ENCODE measurements at places on chromosomes 13 and 19.

GRCh38 chr13:82925114-82925513 is 957.2 kb downstream of the SLITRK1 start:
- DNase-seq = no peak

DNA sequence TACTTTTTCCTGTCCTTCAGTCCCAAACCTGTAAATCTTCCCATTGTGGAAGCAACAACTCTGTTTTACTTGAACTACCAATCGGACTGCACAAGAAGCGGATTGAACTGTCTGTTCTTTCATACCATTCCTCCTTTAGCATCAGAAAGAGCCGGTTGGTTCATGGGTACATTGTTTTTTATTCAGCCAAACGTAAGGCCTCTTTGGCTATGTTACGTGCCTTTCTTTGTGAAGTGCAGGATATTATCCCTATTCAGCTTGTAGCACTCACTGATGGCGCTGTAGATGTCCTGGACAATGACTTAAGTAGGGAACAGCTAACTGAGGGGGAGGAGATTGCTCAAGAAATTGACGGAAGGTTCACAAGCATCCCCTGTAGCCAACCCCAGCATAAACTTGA is 60.3 kb downstream of the ARHGAP35 start:
- no peak for DNase-seq

DNA sequence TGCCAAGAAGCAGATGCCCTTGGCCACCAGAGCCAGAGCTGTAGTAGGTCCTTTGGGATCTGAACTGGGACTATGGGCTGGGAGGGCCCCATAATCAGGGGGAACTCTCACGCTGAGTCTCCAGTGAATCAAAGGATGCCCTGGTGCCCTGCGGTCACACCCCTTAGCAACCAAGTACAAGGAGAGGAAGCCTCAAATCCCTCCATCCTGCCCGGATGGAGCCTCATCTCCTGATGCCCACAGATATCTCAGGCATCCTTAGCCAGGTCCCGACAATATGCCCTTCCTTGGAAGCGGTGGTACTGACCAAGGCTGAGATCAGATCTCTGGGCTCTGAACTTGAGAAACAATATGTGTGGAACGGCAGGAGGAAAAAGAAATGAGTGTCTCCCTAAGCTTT is 1.7 kb downstream of the PLEKHA4 start:
- no peak for DNase-seq

GRCh38 chr19:940591-941291 is 14.9 kb downstream of the ARID3A start:
- DNase-seq = peak; percentile 98

GRCh38 chr13:25170554-25171111 is 1.5 kb downstream of the AMER2 start:
- peak; percentile 42 for DNase-seq

DNA sequence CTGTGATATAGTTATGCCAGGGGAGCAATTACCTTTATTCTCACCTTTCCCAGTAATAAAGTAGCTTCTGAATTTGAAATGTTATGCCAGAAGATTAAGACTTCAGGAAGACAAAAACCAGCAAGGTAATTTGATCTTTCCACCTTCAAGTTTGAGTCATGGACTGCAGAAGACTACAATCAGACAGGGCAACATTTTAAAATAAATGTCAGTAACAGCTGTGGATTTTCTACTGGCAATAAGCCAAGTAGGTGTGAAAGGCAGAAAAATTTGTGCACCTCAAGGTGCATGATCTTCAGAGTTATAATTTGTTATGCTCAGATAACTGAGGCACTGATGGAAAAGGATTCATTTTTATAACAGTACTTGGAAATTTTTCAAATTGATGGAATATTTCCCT is 54.9 kb downstream of the SLITRK1 start:
- peak; percentile 67 for DNase-seq

DNA sequence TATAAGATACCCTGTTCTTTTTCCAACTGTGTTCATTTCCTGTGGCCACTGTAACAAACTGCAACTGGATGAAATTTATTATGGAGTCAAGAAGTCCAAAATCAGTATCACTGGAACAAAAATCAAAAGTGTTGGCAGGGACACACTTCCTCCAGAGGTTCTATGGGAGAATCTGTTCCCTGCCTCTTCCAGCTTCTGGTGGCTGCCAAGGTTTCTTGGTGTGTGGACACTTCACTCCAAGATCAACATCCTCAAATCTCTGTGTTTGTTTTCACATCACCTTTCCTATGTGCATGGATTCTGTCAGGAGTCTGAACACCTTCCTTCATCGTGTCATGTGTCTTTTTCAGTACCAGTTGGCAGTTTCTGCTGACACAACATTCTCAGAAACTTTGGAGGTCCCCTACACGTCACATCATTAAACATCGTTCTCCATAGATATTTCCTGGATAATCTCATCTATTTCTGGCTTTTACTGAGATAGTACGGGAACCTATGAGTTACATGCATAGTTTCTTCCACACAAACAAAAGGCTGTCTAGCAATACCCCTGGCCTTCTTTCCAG is 15.2 kb upstream of the EFNB2 start:
- DNase-seq = no peak

DNA sequence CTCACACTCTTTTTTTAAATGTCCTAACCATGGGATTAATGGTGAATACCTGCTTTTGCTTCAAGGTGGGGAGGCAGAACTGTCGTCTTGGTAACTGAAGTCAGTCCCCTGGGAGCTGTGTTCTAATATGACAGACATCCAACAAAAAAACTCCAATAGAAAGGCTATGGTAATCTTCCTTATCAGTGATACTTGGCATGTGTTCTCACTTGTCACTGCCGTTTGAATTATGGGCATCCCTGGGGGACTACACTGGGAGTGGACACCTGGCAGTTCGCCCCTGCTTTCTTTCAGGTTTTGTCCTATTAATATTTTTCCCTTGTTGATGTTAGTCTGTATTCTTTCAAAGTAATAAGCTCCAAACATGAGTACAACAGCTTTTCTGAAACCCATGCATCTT is 252.6 kb downstream of the SLITRK5 start:
- peak; percentile 89 for DNase-seq

Data from NCI-H69 (cell line).